ENCODE measurements at places on chromosomes 13 and 19. TPM values are rescaled to one million over a fixed set of nuclear protein-coding genes. Genes with fewer than 3 reads are reported as not detected.

PNKP gene
- polyA plus RNA-seq: 71.2 TPM

SLC35E1 gene
- 16.7 TPM for polyA plus RNA-seq

ZNF610 gene
- 0.08 TPM for polyA plus RNA-seq

PABPC3 gene
- 0.34 TPM for polyA plus RNA-seq

UBXN6 gene
- polyA plus RNA-seq: 31.6 TPM

ZNF208 gene
- not detected for polyA plus RNA-seq

RAB3A gene
- 1.0 TPM for polyA plus RNA-seq

CLEC17A gene
- polyA plus RNA-seq: not detected

TUBA3C gene
- polyA plus RNA-seq: not detected

IRS2 gene
- 3.9 TPM for polyA plus RNA-seq

JSRP1 gene
- 0.41 TPM for polyA plus RNA-seq
